ENCODE measurements at places on chromosomes 12 and 14.

DNA sequence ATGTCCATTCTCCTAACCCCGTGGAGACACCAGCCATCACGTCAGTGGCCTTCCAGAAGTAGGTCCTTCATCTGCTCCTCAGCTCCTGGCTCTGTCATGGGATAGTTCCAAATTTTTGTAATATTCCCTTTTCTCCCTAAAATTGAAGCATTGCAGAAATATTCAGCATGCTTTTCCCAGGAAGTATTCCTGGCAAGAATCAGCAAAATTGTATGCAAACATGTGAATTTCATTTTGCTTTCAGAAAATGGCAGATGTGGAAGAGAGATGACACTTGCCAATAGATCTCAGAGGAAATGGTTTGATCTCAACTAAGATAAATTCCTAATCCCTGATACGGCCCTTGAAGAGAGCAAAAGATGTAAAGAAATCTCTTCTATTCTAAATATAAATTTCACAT is 298.9 kb downstream of the ITPR2 start:
- no peak for DNase-seq

GRCh38 chr12:14601692-14602478 is 34.2 kb upstream of the PLBD1 start:
- DNase-seq, result no peak

GRCh38 chr12:43147878-43148277 is 404.1 kb downstream of the ADAMTS20 start:
- DNase-seq, result no peak

DNA sequence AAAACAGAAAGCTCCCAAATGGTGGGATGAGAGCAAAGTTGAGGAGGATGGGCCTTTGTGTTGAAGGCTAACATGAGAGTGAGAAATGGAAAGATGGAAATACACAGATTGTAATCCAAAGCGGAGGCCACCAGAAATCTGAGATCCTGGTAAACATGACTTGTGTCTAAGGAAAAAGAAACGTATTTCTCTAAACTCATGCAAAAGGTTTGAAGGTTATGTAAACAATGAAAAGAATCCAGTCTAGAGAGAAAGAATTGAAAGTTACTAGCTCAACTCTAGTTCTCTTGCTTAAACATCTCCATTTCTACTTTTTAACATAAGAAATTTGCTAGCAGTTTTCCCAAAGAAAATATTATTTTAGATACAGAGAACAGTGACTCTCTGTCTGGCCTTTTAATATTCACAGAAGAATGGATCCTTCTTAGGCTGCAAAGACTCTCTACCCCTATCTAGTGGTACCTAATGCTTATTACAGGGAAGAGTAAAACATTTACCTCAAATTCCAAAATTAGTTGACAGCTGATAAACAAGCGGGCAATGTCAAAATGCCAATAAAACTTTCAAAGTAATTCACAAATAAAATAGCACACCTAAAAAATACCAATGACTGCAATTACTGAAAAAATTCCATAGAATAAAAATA is 75.8 kb upstream of the SOX5 start:
- no peak for DNase-seq

DNA sequence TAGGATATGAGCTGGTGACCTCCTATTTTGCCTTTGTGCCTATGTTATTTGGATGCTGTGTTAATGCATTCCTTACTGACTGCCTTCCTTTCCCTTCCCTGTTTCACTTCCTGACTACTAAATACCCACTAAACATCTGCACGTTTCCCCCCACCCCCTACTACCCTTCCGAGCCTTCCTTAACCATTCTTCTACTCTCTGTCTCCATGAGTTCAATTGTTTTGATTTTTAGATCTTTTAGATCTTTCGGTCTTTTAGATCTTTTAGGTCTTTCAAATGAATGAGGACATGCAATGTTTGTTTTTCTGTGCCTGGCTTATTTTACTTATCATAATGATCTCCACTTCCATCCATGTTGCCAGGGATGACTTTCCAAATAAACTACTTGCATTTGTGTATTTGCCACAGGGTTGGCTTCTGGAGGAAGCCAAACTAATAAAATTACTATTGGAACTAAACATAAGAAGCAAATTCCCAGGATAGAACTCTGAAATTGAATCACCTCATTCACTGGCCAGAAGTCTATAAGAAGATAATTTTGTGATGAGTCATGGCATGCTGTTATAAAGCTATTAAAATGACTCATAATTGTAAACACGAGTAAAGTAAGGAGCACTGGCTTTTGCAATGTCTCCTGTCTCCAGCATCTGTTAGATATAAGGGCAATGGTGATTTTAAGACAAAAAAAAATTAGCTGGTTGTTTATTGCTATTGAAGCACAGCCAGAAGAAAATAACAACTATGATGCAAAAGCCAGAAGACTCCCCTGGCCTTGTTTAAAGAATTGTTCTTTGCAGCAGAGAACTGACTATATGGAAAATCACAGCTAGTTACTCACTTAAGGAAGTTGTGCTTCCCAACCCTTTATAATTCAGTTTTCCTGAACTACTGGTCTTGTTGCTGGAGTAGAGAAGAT is 586.3 kb downstream of the LRFN5 start:
- DNase-seq, result no peak

GRCh38 chr12:115404761-115405470 is 720.9 kb upstream of the TBX3 start:
- DNase-seq, result no peak
